ENCODE measurements at places on chromosomes 16 and 17.

DNA sequence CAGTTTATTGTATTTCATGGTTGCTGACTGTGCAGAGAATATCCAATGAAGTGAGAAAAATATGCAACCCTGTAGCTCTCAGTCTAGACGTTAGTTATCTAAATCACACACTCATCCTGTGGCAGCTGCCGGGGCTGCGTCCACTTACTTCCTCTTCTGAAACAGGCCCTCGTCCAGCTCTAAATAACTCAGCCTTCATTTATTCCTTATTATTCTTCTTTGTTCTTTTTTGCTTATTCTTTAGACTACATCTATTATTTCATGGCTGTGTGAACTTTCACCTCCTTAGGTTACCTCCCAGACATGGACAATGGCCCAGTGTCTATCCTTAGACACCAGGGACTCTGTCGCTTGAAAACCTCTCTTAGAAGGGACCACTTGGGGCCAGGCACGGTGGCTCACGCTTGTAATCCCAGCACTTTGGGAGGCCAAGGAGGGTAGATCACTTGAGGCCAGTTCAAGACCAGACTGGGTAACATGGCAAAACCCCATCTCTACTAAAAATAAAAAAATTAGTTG, 3.4 kb upstream of the THUMPD1 start:
- no peak for DNase-seq

- no peak for DNase-seq
Observed at GRCh38 chr17:72125742-72126141, 4.9 kb downstream of the SOX9 start.

- DNase-seq = no peak
Observed at GRCh38 chr17:337866-338265, 14.7 kb downstream of the RPH3AL start.

DNA sequence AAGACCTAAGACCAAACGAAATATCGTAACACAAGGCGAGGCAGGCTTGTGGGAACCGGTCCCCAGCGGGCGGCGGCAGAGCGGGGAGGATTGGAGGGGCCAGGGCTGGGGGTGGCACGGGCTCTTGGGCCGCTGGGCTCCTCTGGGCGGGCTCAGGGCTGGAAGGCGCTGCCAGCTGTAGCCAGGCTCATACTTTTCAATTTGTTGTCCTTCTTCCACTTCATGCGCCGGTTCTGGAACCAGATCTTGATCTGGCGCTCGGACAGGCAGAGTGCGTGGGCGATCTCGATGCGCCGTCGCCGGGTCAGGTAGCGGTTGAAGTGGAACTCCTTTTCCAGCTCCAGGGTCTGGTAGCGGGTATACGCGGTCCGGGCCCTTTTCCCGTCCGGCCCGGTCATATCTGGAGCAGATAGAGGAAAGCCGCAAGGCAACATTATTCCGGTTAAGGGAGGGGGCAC, 1.5 kb downstream of the HOXB5 start:
- DNase-seq = no peak

DNA sequence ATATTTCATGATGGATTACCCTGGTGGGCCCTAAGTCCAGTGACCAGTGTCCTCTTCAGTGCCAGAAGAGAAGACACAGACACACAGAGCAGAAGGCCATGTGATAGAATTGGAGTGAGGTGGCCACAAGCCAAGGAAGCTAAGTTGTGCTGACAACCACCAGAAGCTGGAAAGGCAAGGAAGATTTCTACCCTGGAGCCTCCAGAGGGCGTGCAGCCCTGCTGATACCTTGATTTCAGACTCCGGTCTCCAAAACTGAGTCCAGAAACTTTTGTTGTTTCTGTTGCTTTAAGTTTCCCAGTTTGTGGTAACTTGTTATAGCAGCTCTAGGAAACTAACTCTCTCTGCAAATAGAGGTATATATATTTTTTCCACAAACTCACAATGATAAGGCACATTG, 396.6 kb upstream of the ASIC2 start:
- no peak for DNase-seq

GRCh38 chr16:81140930-81141780, 45.0 kb upstream of the GCSH start:
- no peak for DNase-seq

GRCh38 chr16:48959204-48959603, 322.4 kb downstream of the CBLN1 start:
- DNase-seq = no peak

GRCh38 chr17:45338996-45339535, 22.2 kb upstream of the MAP3K14 start:
- no peak for DNase-seq

DNA sequence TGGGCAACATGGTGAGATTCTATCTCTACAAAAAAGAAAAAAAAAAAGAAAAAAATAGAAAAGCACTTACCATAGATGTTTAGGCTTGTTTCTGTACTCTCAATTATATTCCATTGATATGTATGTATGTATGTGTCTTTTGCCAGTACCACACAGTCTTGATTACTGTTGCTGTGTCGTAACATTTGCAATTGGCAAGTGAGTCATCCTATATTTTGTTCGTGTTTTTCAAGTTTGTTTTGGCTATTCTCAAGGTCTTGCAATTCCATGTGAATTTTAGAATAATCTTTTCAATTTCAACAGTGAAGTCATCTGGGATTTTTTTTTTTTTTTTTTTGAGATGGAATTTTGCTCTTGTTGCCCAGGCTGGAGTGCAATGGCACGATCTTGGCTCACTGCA, 19.3 kb downstream of the SPECC1 start:
- DNase-seq = no peak

Measured in effector CD4-positive, alpha-beta T cell (primary cell).